ENCODE measurements at places on chromosomes 2 and 18. TPM values are rescaled to one million over a fixed set of nuclear protein-coding genes. Genes with fewer than 3 reads are reported as not detected.

DNA sequence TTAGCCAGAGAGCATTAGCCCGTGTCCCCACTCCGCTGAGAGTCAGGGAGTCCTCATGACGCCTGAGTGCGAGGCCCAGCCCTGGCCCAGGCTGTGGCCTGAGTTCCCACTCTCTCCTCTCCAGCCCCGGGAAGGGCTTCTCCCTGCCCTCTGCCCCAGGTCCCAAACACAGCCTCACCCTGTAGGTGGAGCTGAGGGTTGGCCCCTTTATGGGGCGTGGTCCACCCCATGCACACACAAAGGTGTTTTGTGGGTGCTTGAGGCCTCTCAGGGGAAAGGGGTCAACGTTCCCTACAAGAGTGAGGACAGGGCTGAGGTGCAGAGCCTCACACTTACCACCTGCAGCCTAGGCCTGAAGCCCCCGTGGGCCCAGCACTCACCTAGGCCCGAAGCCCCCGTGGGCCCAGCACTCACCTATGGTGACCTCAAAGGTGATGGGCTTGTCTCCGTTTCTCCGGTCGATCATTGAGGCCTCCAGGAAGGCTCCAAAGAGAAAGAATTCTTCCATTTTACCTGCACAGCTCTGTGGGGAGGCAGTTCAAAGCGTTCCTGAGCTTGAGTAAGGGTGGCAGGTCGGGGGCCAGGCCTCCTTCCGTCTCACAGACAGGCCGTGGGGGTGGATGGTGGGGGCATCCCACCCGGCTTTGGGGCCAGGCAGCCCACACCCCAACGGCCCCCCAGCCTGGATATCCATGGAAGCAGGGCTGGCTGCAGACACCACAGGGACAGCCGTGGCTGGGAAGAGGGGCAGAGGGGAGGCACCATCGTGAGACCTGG, 2.1 kb upstream of the OTOF start:
- DNase-seq, result no peak

HNMT gene
- not detected for total RNA-seq

DNA sequence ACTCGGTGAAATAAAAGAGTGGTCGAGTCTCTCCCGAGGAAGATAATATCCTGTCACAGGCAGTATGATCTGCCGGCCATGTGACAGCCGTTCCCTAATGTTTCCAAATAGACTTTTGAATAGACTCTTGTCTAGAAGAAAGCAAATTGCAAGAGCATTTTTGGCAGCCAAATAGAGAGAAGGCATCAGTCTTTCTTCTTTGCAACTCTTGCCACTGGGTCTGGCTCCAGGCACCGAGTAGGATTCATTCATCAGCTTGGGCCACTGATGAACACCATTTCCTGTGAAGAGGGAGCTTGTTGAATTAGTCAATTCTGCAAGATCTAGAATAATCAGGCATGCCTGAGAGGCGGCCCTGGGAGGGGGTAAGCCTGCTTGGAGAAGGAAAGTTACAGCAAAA, 165.6 kb downstream of the KLHL29 start:
- no peak for DNase-seq

B3GNT2 gene
- 45.5 TPM for total RNA-seq

GRCh38 chr18:8813611-8814010, 108.3 kb downstream of the MTCL1 start:
- no peak for DNase-seq

DNA sequence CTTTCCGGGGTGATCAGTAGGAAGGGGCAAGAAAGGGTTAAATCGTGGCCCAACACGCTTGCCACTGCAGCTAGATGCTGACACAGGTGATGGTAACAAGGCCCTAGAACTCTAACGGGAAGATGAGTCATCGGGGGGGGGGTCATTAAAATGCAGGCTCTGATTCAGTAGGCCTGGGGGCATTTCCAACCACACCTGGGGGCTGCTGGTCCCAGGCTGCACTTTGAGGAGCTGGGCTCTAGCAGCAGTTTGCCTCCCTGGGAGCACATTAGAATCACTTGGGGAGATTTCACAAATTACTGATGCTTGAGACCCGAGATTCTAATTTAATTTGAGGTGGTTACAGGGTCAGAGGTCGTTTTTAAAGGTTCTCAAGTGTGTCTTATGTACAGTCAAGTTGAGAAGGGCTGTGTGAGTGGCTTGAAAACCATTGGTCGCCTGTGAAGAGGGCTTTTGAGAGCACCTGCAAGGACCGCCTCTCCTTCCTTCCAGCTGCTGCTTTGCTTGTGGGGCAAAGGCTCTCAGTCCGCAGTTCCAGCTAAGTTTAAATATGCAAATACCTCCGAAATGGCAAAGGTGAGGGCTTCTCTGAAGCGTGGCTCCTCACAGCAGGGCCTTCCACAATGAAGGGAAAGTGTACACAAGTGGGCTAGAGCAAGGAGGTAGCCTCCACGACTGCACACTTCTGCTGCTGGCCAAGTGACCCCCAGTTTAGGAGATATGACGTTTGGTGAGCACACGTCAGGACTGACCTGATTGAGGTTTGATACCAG, 128.0 kb upstream of the MSH6 start:
- no peak for DNase-seq

Measured in activated CD8-positive, alpha-beta T cell treated with anti-CD3 and anti-CD28 coated beads for 36 hours (primary cell).